ENCODE measurements at places on chromosomes 5 and 9.

DNA sequence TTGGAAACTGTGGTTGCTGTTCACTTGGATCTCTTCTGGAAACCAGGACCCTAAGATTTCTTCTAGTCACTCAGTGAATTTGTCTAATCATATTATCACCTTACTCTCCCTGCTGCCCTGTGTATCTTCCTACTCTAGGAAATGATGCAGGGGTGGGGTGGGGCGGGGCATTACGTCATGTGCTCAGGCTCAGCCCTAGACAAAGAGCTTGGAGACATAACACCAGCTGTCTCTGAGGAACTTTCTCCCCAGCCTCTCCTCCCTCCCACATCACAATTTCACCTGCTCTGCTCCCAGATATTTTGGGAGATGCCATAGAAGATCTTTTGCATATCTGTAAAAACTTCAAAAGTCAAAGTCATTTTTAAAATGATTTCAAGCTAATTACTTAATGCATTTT, 470.4 kb downstream of the ZSWIM6 start:
- DNase-seq = no peak

GRCh38 chr5:5954275-5954598, 424.1 kb downstream of the MED10 start:
- DNase-seq = no peak

DNA sequence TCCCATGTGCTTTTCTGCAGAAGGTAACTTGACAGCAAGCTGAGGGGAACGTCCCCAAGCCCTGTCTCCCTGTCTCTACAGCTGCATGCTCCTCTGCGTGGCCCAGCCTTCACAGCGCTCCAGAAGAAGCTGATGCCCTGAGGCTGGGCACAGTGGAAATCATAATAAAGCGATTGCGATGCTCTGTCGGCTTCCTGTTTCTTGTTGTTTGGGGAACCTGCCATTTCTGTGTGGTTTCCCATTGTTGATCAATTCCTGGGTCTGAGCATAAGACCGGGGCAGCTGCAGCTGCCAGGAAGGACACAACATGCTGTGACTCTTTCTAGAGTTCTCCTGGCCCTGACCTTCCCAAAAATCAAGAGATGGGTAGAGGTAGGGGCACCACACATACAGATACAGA, 7.2 kb upstream of the DNAJB5 start:
- no peak for DNase-seq

DNA sequence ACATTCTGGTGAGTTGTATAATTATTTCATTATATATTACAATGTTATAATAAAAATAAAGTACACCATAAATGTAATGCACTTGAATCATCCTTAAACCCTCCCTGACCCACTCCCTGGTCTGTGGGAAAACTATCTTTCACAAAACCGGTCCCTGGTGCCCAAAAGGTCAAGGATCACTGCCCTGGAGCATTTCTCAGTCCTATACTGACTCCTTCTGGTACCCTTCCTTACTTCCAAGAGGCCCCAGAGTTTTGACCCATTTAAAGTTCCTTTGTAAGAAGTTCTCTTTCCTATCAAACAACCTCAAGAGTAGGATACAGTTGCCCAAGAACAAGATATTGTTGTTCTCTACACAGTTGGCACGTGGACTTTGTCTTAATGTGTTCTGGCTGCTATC, 88.9 kb upstream of the TRPM3 start:
- no peak for DNase-seq

- DNase-seq = no peak
Observed at GRCh38 chr5:154708207-154708606, 47.0 kb upstream of the LARP1 start.

DNA sequence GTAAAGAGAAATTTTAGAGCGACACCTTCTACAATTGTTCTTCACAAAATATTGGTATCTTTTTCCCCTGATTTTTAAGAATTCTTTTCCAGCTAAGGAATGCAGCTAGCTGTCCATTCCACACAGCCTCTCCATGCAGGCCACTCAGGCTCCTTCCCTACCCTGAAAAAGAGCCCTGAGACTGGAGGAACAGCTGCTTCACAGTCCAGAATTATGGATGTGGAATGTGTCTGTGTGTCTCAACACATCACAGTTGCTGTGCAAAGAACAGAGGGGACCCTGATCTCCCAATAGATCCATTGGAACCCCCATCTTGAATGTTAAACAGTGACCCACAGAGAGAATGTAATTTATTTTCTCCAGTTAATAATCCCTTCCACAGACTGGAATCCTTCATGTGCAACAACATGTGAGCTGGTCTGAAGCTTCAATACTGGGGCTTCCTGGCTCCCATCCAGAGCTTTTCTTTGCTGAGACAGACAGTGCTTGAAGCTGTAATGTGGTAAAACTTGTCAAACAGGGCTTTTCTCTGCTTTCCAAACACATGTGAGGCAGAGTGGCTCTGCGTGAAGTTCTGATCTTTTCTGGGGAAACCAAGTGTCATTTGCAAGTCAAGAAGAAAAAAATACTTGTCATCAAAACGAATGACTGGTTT, 53.3 kb upstream of the SMC5 start:
- DNase-seq = no peak

GRCh38 chr5:3155046-3155445, 403.6 kb upstream of the IRX2 start:
- no peak for DNase-seq
